Right atrium auricular region (tissue), 2 donors: ENCODE measurements at places on chromosomes 6 and 20.

DNA sequence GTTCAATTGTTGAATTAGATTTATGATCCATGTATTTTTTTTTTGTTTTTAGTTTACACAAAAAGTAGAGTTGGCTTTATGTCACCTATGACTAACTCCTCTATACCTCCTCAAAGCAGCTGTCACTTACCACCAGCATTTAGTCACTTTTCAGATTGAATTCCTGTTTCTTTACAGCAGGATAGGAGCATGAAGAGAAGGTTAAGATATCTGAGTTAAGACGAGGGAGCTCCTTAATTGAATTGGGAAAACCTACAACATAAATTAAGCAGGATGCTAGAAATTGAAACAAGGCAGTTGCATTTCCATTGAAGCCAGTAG lies 237.2 kb downstream of the FARS2 start:
- DNase-seq = no peak

GRCh38 chr6:87944541-87944954 lies 103.1 kb upstream of the SPACA1 start:
- DNase-seq = peak; percentile 73

- no peak for DNase-seq
Observed at GRCh38 chr6:118092086-118092485, 185.0 kb downstream of the SLC35F1 start.

DNA sequence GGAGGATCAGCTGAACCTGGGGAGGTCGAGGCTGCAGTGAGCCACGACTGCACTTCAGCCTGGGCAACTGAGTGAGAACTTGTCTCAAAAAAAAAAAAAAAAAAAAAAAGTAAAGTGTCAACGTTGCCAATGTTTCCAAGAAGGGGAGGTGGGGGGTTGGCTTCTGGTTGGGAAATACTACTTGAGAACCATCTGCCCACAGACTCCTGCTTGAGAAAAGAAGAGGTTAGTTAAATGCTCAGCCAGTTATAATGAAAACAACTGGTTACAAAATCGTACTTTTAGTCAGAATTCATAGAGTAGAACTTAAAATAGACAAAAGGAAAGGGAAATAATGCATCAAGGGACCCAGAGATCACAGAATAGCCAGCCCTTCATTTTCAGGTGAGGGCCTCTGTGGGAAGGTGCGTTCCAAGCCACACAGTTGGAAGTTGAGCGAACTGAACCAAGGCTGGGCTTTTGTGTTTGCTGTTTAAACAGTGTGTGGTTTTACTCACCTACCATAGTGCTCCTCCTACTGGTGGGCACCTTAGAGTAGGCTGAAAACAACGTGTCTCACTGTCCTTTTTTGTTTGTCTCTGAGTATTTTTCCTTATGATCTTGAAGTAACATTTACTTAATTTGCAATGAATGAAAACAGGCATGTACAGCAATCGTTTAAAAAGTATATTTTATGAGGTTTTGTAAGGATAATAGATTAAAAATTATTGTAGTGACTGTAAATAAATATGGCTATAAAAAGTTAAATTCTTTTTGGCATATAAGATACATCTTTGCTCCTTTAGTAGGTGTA lies 200.7 kb downstream of the BCAS1 start:
- DNase-seq = peak; percentile 65

GRCh38 chr6:69314001-69314400 lies 482.8 kb downstream of the LMBRD1 start:
- DNase-seq = no peak

DNA sequence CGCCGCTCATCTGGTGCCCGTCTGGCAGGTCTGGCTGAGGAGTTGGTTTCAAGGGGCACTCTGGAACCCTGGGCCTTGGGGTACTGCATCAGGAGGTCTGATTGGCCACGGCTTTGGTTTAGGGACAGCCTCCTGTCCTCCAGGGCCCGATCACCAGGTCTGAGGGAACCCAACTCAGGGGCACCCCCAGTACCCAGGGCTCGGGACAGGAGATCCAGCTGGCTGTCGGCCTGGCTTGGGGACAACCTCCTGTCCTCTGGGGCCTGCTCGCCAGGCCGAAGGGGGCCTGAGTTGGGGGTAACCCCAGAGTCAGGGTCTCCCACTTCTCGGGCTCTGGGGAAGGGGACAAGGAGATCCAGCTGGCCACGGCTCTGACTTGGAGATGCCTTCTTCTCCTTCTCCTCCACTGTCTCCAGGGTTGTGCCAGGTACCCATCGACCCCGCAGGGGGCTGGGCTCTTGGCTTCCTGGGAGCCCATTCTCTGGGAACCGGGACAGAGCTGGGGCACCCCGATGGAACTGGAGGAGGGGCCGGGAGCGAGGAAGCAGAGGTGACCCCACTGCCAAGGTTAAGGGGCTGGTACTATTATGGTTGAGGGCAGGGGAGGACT lies 2.4 kb upstream of the EIF6 start:
- no peak for DNase-seq

DNA sequence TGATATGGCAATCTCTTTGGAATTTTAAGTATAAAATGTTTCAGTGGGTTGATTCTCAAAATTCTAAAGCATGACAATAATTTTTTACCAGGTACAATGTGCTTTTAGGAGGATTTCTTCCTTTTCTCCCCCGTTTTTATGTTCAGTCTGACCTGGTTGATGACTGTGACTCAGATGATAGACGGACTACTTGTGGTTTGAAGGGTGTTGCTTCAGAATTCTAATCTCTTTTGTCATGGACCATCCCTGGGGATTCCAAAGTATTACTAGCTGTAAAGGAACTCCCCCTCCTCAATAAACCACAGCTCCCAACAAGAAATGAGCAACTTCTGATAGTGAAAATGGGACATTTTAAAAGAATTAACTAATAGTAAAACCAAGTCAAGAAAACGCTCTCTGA lies 34.9 kb upstream of the TNFAIP3 start:
- DNase-seq = no peak

DNA sequence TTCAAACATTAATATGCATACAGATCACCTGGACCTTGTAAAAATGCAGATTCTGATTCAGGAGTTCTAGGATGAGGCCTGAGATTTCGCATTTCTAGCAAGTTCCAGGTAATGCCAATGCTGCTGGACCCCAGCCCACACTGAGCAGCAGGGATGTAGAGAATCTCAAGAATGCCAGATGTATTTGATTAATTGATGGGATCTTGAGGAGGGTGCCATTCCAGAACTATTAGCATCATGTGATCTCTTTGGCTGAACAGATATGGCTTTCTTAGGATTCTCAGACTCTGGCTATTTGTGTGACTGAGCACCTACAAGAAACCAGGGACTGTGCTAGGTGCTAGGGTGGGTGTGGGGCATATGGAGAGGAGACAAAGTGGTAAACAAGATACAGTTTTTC lies 16.5 kb upstream of the SNX3 start:
- DNase-seq = no peak

DNA sequence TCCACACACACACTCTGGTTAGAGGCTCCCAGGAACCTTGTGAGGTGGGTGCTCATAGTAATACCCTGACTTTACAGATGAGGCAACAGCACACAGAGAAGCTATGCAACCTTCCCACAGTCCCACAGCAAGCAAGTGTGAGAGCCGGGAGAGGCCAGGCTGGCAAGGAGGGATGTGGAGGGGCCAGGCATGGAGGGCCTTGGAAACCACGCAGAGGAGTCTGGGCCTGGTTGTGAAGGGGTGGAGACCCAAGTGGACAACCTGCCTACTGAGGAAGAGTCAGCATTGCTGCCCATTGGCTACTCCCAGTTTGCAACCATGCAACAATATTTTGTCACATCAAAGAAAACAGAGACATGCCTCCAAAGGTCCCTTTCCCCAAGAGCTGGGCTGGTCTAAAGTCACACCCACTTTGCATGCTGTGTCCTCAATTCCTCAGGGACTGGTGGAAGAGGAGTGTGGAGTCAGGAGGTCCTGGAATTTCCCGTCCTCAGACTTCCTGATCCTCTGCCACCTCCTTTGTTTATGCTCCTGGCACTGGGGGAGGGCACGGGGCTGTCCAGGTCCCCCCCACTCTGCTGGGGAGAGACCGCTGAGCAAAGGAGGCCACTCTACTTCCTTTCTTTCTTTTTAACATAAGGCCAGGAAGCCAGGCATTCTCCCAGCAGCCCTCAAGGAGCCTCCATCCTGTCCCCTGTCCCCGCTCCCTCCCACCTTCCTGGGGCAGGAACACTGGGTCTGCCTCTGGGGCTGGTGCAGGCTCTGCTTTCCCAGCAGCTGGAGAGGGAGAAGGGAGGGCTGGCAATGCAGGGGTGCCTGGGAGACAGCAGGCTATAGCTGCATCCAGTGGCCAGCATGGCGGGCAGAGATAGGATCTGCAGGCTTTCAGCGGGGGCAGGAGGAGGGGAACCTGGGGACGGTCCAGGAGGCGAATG lies 68.3 kb downstream of the NOL4L start:
- no peak for DNase-seq

DNA sequence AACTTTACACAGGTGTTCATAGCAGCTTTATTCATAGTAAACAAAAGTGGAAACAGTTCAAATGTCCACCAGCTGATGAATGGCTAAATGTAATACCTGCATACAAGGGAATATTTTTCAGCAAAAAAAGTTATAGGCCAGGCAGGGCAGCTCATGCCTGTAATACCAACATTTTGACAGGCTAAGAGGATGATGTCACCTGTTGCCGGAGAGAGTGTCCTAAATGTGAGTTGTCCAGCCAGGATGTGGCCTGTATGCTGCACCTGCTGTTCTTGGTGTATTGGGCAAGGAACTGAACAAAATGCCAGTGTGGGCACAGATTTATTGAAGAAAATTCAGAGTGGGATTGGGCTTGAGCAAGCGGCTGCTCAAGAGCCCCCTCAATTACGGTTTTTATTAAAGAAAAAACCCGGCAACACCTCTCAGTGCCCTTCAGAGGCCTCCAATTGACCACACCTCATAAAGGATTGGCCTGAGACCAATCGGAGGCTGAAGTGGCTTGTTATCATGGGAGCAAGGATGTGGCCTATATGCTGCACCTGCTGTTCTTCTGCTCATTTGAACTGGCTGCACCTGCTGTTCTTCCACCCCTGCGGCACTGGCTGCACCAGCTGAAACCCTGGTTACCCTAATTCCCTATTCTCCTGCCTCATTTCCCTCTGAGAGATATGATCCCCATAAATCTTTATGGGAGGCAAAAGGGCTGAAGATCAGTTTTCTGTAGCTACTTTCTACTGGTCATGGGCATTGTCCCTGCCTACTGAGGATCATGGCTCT lies 164.3 kb upstream of the PROKR2 start:
- no peak for DNase-seq

DNA sequence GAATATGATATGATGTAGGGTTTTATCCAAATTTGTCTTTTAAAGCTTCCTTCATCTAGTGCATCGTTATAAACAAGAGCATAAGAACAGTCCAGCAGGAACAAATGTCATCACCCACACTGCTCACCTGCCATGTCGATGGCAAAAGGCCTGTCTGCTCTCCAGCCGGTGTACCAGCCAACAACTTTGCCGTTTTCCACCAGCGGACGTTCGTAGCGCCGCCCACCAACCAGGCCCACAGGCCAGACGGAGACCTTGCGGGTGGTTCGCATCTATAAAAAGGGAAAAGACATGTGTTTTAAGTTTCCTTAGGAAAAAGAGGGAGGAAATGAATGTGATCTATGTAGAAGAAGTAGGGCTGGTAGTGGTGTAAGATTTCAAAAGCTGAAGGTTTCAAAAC lies 62.9 kb downstream of the B3GAT2 start:
- no peak for DNase-seq

GRCh38 chr6:115004982-115005381 lies 662.2 kb upstream of the HS3ST5 start:
- DNase-seq = no peak

DNA sequence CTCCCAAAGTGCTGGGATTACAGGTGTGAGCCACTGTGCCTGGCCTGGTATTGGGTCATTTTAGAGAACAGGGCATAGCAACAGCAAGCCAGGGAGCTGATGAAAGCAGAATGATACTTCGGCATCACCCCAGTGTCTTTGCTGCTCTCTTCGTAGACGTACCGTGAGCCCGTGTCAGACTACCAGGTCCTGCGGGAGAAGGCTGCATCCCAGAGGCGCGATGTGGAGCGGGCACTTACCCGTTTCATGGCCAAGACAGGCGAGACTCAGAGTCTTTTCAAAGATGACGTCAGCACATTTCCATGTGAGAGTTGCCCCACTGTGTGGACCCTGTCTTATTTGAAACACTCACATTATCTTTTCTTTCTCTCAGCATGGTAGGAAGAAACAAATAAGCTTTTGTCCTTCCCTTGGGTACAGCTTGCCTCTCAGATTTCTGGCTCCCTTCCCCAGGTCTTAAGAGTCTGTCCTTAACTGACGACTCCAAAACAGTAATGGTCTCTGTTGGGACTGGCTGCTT lies 15.9 kb downstream of the TAF8 start:
- DNase-seq = no peak

DNA sequence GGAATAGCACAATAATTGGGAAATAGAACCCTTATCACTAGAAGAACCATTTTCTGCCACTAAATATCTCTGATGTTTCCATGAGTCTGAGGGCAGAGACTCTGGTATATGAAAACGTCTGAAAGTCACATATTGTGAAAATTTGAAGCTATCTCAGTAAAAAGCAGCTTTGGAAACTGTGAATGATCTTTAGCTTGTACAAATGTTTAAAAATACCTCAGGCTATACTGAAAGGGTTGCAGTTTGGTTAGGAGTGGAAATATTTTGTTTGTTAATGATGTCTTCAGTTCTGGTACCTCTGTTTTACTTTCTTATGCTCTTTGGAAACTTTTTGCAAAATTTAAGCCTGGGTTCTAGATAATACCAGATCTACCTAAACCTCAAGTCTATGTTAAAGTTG lies 135.0 kb downstream of the SLC16A10 start:
- DNase-seq = no peak

DNA sequence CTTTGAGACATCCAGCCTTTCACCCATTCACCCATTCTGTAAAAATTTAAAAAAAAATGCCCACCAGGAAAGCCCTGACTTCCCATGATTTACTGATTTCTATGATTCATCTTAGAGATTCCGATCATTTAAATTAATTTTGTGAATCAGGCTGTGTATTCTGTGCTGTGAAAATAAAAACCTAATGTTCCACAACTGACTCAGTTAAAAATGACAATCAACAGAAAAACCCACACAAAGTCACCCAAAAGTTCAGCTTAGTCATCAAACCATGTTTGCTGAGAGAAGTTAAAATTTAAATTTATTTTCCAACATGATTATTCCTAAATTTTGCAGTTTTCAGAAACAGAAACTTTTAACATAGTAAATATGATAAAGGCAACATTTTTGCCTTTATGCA lies 509.9 kb downstream of the TENT5A start:
- DNase-seq = no peak

DNA sequence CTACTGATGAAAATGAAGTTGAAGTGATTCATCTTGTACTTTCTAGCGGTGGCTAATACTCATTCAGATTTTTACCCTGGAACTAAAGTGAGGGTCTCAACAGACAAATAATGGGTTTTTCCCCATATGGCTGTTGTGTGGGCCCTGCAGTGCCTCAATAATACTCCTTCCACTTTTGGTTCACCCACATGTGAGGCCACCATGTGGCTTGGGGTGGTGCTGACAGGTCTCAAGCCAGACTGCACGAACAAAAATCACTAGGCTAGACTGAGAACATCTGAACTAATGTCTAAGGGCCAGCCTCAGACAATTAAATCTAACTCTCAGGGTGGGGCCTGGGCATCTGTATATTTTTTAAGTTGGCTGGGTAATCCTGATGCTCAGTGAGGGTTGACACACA lies 7.9 kb upstream of the COL12A1 start:
- DNase-seq = no peak

- peak; percentile 28 for DNase-seq
Observed at GRCh38 chr20:44028003-44028730, 113.5 kb downstream of the TOX2 start.

- no peak for DNase-seq
Observed at GRCh38 chr6:100620085-100620840, 155.5 kb upstream of the SIM1 start.

GRCh38 chr6:82908661-82909060 lies 157.0 kb downstream of the UBE3D start:
- no peak for DNase-seq
